ENCODE measurements at places on chromosomes 11 and 22. TPM values are rescaled to one million over a fixed set of nuclear protein-coding genes. Genes with fewer than 3 reads are reported as not detected.

Gene OPCML
- total RNA-seq, result not detected

Gene TMEM126B
- total RNA-seq, result 82.7 TPM

Gene GAS2L1
- total RNA-seq, result 47.1 TPM

Gene CECR2
- 0.05 TPM for total RNA-seq

Gene NFAM1
- total RNA-seq, result not detected

Gene C11orf21
- total RNA-seq, result not detected

Gene SLCO2B1
- 0.15 TPM for total RNA-seq

Gene PARVA
- total RNA-seq, result 42.5 TPM

Gene OR51I1
- not detected for total RNA-seq

Gene PKDREJ
- not detected for total RNA-seq

Gene MISFA
- total RNA-seq, result not detected

Gene GAL3ST1
- total RNA-seq, result not detected

Gene TMEM191B
- total RNA-seq, result not detected

Gene FAM76B
- total RNA-seq, result 13.4 TPM

Gene IFITM1
- total RNA-seq, result 47.6 TPM

Gene HSPB2
- not detected for total RNA-seq

Gene C22orf31
- not detected for total RNA-seq

Gene FAM227A
- total RNA-seq, result not detected

Gene OTOG
- total RNA-seq, result not detected

Gene ROM1
- 7.3 TPM for total RNA-seq

Gene SPTBN2
- total RNA-seq, result 6.3 TPM

Gene RASL10A
- 0.07 TPM for total RNA-seq

Gene OR52E8
- total RNA-seq, result not detected

Gene FOLR1
- not detected for total RNA-seq

Gene NDUFV1
- 192 TPM for total RNA-seq

Gene CHCHD10
- total RNA-seq, result 8.1 TPM

Gene SOX6
- total RNA-seq, result 1.1 TPM

Gene GPHA2
- total RNA-seq, result not detected

Gene TNNI2
- total RNA-seq, result not detected

Gene PTPMT1
- 145 TPM for total RNA-seq

Gene FANCF
- total RNA-seq, result 9.8 TPM

Gene OR2D3
- total RNA-seq, result not detected

Gene MUC5AC
- not detected for total RNA-seq

Gene CRYBB2
- not detected for total RNA-seq

Gene FDX1
- total RNA-seq, result 11.5 TPM

Gene EHF
- total RNA-seq, result not detected

Gene OR51A2
- not detected for total RNA-seq

Gene CDHR5
- total RNA-seq, result not detected

Gene BTBD18
- not detected for total RNA-seq

Measured in mammary microvascular endothelial cell (primary cell).